ENCODE measurements at places on chromosomes 7 and 10.

- peak; percentile 87 for DNase-seq
These were observed 2.0 kb downstream of the FBXL15 start for GRCh38 chr10:102422545-102423129.

DNA sequence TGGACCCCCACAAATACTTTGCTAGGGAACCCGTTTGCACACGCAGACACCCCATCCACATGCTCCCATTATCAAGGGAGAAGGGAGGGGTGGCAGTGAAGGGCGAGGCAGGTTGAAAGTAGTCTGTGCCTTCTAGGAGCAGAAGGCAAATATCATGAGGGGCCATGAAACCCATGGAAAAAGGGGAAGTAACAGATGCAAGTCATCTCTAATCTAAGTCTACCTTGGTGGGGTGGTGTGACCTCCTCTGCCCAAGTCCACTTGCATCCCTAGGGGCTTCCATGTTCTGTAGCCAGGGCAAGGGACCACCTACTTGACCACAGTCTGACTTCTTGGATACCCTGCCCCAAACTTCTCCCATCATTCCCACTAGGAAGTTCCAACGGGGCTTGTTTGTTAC is 5.5 kb downstream of the GIMAP6 start:
- no peak for DNase-seq

GRCh38 chr7:82017334-82017943 is 247.6 kb upstream of the HGF start:
- peak; percentile 33 for DNase-seq

GRCh38 chr7:147584771-147585193 is 1005.8 kb upstream of the C7orf33 start:
- no peak for DNase-seq

DNA sequence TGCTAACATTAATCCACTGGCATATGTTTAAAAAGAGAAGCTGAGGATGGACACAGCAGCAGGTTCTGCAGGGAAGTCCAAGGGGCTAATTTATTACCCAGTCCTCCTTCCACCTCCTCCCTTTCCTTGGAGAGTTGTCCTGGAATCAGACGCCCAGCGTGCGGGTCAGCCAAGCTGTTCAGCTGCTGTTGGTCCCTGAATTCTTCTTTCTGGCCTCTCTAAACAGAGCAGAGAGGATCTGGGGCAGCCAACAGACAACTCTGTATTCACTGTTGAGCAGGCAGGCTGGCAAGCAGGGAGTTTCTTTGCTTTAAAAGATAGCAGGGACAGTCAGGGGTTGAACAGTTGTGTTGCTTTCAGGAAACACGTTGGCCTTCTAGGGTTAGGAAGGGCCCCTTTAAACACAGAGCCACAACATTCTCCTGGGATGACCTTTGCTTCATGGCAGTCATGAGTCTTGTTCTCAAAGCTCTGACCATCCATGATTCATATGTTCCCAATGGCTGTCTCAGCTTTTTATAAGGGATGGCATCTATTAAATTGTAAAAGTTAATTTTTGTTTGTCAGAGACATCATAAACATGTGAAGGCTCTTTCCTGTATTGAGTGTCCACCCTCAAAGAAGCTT is 217.0 kb downstream of the CREB5 start:
- no peak for DNase-seq

DNA sequence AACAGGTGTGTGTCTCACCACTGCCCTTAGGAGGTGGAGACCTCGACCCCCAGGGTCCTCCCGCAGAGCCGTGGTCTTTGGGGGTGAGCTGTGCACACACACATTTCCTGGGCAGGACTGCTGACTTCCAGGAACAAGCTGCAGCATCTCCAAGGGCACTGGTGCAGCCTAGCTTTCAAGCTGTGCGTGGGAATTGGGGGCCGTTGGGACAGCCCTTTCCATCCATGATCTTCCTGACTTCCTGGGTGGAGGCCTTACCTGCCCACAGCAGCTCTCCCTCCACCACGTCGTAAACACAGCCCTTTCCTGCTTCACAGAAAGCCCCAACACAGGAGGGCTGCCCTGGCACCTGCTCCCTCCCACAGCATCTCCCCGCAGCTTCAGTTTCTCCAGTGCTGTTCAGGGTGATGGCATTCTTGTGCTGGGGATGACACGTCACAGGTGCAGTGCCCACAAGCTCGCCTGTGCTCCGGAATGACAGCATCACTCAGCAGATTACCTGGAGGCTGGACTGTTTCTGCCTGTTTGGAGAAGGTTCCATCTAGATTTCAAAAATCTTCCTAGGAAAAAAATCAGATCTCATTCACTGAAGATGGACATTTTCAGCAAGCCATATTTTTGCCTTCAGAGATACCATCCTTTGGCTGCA is 208.0 kb upstream of the PPP2R2D start:
- no peak for DNase-seq
